ENCODE measurements at places on chromosomes 16 and 17. TPM values are rescaled to one million over a fixed set of nuclear protein-coding genes. Genes with fewer than 3 reads are reported as not detected.
A peak's percentile ranks its signal among the peaks of the same experiment; 100 is the strongest.

DNA sequence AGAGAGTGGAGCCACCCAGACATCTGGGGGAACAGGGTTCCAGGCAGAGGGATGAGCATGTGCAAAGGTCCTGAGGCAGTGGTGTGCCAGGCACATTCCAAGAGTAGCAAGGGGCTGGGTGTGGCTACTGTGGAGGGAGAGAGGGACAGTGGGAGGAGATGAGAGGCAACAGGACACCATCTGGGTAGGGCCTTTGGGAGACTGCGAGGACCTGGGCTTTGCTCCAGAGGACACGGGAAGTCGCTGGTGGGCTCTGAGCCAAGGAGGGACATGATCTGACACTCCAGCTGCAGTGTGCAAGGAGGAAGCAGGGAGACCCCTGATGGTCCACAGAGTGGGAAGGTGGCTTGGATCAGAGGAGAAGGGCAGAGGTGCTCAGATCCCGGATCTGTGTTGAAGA is 56.7 kb upstream of the MED9 start:
- peaks cover 8% of the 10 kb centered on the region for H3K27me3 ChIP-seq
- no peaks in the 10 kb centered on the region for H3K36me3 ChIP-seq
- DNase-seq: no peak
- H3K27ac ChIP-seq: no peak overlapping the region

- H3K4me1 ChIP-seq: peaks cover 2% of the 10 kb centered on the region
- H3K36me3 ChIP-seq: no peaks in the 10 kb centered on the region
- no peak overlapping the region for H3K4me3 ChIP-seq
- H3K27ac ChIP-seq: no peak overlapping the region
These were observed 87.4 kb downstream of the RAP1GAP2 start for GRCh38 chr17:2883544-2884213.

GRCh38 chr16:87491522-87492290 is 1.1 kb downstream of the ZCCHC14 start:
- H3K27ac ChIP-seq: peak overlapping the region; percentile 59
- no peaks in the 10 kb centered on the region for H3K36me3 ChIP-seq
- DNase-seq: no peak
- peak overlapping the region; percentile 71 for H3K4me3 ChIP-seq
- peaks cover 1% of the 10 kb centered on the region for H3K27me3 ChIP-seq
- H3K4me1 ChIP-seq: peaks cover 46% of the 10 kb centered on the region

- H3K4me3 ChIP-seq: no peak overlapping the region
- H3K36me3 ChIP-seq: peaks cover 11% of the 10 kb centered on the region
- H3K27ac ChIP-seq: no peak overlapping the region
- DNase-seq: no peak
- no peaks in the 10 kb centered on the region for H3K27me3 ChIP-seq
These were observed 3.6 kb downstream of the RFNG start for GRCh38 chr17:82047914-82048570.

DNA sequence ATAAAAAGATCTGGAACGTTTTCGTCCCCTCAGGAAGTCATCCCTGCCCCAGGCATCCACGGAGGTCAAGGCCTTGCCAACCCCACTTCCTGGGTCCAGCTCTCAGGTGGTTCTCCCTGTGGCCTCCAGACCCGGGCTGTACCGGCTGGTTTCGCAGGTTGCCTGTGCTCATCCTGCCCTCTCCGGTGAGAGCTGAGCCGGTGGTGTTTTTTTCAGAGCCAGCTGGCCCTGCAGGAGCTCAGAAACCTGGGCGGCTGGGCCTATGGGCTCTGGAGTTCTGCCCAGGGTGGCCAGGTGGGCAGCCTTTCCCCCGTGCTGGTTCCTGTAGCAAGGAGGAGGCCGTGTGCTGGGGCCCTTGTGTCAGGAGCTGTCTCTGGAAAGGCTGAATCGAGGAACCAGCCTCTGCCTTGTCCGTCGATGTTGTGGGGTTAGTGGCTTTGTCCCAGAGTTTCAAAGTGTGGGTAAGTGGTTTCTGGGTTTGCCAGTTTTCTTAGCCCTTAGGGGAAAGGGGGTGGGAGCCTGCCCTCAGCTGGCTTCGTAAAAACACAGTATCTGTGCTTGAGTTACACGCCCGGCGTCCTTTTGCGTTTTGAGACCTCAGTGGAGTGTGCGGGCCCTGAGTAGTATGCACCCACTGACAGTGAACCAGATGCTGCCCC is 23.6 kb downstream of the C16orf90 start:
- DNase-seq: no peak
- H3K27ac ChIP-seq: no peak overlapping the region
- H3K36me3 ChIP-seq: peaks cover 18% of the 10 kb centered on the region
- H3K4me1 ChIP-seq: no peaks in the 10 kb centered on the region

DNA sequence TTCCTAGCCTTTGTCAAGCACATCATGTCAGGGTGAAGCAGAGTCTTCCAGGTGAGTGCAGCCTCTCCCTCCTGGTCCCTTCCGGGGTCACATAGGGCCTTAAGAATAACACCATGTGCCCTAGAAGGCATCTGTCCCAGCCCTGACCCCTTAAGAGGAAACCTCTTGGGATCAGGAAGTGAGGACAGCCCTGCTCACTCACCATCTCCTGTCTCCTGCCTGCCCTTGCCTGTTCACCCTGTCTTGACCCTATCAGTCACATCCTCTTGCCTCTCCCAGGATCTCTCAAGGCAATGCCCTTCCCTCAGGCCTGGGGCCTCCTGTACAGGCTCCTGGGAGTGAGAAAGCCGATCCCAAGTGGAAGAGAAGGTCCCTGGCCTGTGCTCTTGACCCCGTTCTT is 13.9 kb downstream of the MYL4 start:
- DNase-seq: no peak
- peaks cover 8% of the 10 kb centered on the region for H3K27me3 ChIP-seq
- H3K27ac ChIP-seq: no peak overlapping the region
- no peak overlapping the region for H3K4me3 ChIP-seq

DNA sequence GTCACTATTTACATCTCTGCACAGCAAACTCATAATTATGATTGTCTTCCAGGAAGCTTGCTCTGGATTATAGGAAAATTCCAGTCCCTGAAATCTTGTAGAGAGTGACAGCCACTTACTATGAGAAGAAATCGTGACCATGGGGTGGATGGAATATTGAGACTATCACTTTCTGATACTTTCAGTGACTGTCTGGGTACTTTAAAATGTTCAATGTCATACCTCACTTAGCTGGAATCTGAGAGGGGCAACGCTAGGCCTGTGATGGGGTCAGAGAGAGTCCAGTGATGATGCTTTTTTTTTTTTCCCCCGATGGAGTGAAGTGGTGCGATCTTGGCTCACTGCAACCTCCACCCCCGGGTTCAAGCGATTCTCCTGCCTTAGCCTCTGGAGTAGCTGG is 32.2 kb upstream of the RGS9 start:
- H3K27me3 ChIP-seq: no peaks in the 10 kb centered on the region
- H3K4me1 ChIP-seq: peaks cover 43% of the 10 kb centered on the region
- no peak for DNase-seq
- H3K27ac ChIP-seq: peak overlapping the region; percentile 15

GRCh38 chr16:78584991-78585390 is 485.5 kb downstream of the WWOX start:
- no peaks in the 10 kb centered on the region for H3K4me1 ChIP-seq
- DNase-seq: no peak
- H3K27me3 ChIP-seq: no peaks in the 10 kb centered on the region
- no peak overlapping the region for H3K4me3 ChIP-seq

- H3K36me3 ChIP-seq: peaks cover 18% of the 10 kb centered on the region
- DNase-seq: no peak
- H3K4me1 ChIP-seq: peaks cover 18% of the 10 kb centered on the region
- H3K27ac ChIP-seq: no peak overlapping the region
- no peak overlapping the region for H3K4me3 ChIP-seq
These were observed 2.6 kb upstream of the MBTPS1 start for GRCh38 chr16:84119368-84119767.

DNA sequence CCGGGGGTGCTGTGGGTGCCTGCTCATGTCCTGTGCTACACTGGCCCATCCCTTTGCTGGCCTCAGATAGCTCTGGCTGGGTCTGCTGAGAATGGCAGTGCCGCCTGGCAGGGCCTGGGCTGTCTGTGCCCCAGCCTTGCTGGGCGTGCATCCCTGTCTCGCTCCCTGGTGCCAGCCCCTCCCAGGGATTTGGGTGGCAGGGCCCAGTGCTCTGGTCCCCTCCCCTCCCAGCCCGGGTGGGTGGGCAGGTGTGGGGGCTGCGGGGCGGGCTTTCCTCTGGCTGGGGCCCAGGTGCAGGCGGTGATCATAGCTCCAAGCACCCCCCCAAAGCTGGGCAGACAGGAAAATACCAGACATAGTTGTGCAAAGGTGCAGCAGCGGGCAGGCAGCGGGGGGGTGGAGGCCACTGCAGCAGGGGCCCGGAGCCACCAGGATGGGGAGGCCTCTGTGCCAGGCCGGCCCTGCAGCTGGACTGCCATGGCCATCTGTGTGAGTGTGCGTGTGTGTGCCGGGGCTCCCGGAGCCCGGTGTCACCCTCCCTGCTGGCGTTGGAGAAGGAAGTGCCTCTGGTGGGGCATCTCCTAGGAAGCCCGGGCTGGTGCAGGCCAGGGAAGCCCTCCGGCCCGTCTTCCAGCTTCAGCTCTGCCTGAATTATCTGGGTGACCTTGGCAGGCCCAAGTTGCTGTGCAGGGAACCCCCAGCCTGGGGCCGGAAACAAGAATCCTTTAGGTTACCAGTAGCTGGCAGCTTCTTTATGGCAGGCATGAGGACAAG is 7.4 kb downstream of the GLIS2 start:
- H3K4me3 ChIP-seq: no peak overlapping the region
- peak overlapping the region; percentile 95 for H3K27ac ChIP-seq
- H3K4me1 ChIP-seq: peaks cover 55% of the 10 kb centered on the region

DNA sequence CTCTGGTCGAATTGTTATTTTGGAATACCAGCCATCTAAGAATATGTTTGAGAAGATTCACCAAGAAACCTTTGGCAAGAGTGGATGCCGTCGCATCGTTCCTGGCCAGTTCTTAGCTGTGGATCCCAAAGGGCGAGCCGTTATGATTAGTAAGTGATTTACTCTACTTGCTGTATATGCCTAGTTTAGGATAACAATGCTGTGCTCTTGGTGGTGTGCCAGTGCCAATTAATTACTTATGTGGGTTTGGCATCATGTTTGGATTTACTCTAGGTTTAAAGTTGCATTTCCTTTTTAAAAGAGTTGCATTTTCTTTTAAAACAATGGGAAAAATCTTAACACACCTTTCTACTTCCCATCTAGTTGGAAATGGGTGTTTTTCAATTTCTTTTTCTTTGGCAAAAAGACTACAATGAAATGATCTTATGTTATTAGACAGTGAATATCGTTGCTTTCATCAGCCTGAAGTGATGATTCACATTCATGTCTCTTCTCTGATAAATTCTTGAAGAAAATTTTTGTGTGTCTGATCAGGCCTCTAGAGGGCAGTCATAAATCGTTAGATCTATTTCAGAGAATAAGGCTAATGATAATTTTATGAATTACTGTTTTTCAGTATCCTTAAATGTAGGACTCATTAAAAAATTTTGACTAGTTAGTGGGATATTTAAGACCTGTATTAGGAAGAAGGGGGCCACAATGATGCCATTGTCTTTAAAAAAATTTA is 5.6 kb downstream of the SF3B3 start:
- H3K4me1 ChIP-seq: peaks cover 29% of the 10 kb centered on the region
- peak overlapping the region; percentile 71 for H3K27ac ChIP-seq
- no peaks in the 10 kb centered on the region for H3K27me3 ChIP-seq
- H3K36me3 ChIP-seq: peaks cover 39% of the 10 kb centered on the region

DNA sequence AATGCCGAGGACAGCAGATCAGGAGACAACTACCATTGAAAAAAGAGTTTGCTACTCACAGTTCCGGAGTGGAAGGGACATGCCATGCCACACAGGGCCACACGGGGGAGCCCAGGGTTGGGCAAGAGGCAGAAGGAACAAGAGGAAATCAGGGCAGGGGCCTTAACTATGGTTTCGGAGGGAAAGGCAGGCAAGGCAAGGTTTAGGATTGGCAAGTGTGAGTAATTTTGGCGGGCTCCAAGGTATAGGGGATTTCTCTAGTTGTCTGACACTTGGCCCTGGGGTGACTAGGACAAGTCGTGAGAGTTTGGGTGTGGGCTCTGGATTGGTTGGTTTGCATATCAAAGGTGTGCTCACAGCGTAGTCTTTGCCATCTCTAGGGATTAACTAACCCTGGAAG is 27.0 kb upstream of the NTN1 start:
- no peaks in the 10 kb centered on the region for H3K36me3 ChIP-seq
- DNase-seq: peak; percentile 81
- no peak overlapping the region for H3K27ac ChIP-seq
- H3K27me3 ChIP-seq: peaks cover 12% of the 10 kb centered on the region

- no peak overlapping the region for H3K4me3 ChIP-seq
- no peaks in the 10 kb centered on the region for H3K27me3 ChIP-seq
- peaks cover 5% of the 10 kb centered on the region for H3K4me1 ChIP-seq
- H3K36me3 ChIP-seq: no peaks in the 10 kb centered on the region
- no peak overlapping the region for H3K27ac ChIP-seq
These were observed 33.6 kb upstream of the CCR7 start for GRCh38 chr17:40598619-40599467.

DNA sequence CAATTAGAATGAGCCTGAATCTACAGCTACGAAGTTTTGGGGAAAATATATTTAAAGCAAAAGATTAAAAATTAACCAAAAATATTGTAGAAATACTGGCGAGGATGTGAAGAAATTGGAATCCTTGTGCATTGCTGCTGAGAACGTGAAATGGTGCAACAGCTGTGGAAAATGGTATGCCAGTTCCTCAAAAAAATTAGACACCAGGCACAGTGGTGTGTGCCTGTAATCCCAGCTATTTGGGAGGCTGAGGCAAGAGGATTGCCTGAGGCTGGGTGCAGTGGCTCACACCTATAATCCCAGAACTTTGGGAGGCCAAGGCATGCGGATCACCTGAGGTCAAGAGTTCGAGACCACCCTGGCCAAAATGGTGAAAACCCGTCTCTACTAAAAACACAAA is 119.9 kb upstream of the TMEM97 start:
- no peak overlapping the region for H3K4me3 ChIP-seq
- H3K4me1 ChIP-seq: no peaks in the 10 kb centered on the region
- H3K27ac ChIP-seq: no peak overlapping the region
- H3K36me3 ChIP-seq: peaks cover 15% of the 10 kb centered on the region

- no peaks in the 10 kb centered on the region for H3K27me3 ChIP-seq
- DNase-seq: no peak
- H3K36me3 ChIP-seq: peaks cover 37% of the 10 kb centered on the region
- no peak overlapping the region for H3K4me3 ChIP-seq
- H3K4me1 ChIP-seq: peaks cover 2% of the 10 kb centered on the region
These were observed 53.5 kb upstream of the INTS2 start for GRCh38 chr17:61981323-61981722.

GRCh38 chr17:10127819-10128425 is 70.5 kb downstream of the GAS7 start:
- no peaks in the 10 kb centered on the region for H3K27me3 ChIP-seq
- no peaks in the 10 kb centered on the region for H3K36me3 ChIP-seq
- H3K4me1 ChIP-seq: peaks cover 53% of the 10 kb centered on the region
- H3K4me3 ChIP-seq: peak overlapping the region; percentile 47
- H3K27ac ChIP-seq: peak overlapping the region; percentile 81

The TBC1D3C gene
- total RNA-seq: 0.18 TPM

The ZNF750 gene
- total RNA-seq: 1.8 TPM

The OXLD1 gene
- total RNA-seq: 23.9 TPM

The PABPN1L gene
- 0.40 TPM for total RNA-seq

The PIRT gene
- not detected for total RNA-seq

The SDK2 gene
- 31.8 TPM for total RNA-seq

The TGFB1I1 gene
- total RNA-seq: 35.5 TPM

The PTGES3L gene
- total RNA-seq: 1.5 TPM
